Fibroblast of lung (primary cell): ENCODE measurements at places on chromosomes 4 and X. TPM values are rescaled to one million over a fixed set of nuclear protein-coding genes. Genes with fewer than 3 reads are reported as not detected.

GRCh38 chr4:156970501-156971164, 966 bp downstream of the PDGFC start:
- H3K27ac ChIP-seq, result peak overlapping the region; percentile 89
- peaks cover 10% of the 10 kb centered on the region for H3K4me1 ChIP-seq
- no peaks in the 10 kb centered on the region for H3K27me3 ChIP-seq
- peak overlapping the region; percentile 99 for H3K4me3 ChIP-seq
- peak; percentile 57 for DNase-seq

DNA sequence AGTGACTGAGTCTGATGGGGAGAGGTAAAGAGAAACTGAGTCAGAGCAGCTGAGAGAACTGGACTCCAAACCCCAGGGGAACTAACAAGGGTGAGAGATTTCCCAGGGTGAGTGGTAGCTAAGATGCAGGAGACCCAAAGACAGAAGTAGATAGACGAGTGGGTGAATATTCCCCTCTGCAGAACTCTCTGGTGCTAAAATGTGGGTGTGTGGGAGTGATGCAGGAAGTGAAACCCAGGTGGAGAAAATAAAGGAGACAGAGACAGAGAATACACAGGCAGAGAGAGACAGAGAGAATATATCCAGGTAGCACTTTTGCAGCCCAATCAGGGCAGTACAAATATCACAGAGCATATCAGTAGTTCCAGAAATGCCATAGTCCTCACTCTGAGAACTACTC, 212.5 kb upstream of the ZIC3 start:
- no peaks in the 10 kb centered on the region for H3K36me3 ChIP-seq
- no peak overlapping the region for H3K4me3 ChIP-seq
- no peak for DNase-seq
- H3K27me3 ChIP-seq, result no peaks in the 10 kb centered on the region
- H3K4me1 ChIP-seq, result no peaks in the 10 kb centered on the region

MAGEB2 gene
- total RNA-seq, result not detected in 2 replicates

DNA sequence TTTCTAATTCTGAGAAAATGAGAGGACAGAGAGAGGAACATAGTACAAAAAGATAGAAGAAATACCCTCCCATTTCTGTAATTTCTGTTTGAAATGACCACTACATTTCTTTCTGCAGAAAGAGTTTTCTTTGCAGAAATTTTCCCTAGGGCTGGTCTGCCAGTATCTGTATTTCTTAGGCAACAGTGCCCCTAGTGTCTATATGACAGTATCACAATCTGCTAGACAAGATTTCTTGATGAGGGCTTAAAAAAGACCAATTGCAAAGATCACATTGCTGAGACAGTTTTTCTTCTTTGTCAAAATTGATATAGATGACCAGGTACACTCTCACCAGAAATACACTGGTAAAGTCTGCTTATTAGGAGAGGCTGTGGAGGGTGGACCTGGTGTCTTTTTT, 81.0 kb upstream of the ZDHHC15 start:
- no peaks in the 10 kb centered on the region for H3K4me1 ChIP-seq
- H3K36me3 ChIP-seq, result no peaks in the 10 kb centered on the region
- no peak overlapping the region for H3K27ac ChIP-seq
- no peak overlapping the region for H3K4me3 ChIP-seq
- no peaks in the 10 kb centered on the region for H3K27me3 ChIP-seq

GRCh38 chr4:143282211-143282707, 54.4 kb upstream of the GAB1 start:
- no peaks in the 10 kb centered on the region for H3K27me3 ChIP-seq
- peak; percentile 50 for DNase-seq
- H3K4me1 ChIP-seq, result peaks cover 8% of the 10 kb centered on the region
- no peaks in the 10 kb centered on the region for H3K36me3 ChIP-seq
- H3K4me3 ChIP-seq, result no peak overlapping the region

DNA sequence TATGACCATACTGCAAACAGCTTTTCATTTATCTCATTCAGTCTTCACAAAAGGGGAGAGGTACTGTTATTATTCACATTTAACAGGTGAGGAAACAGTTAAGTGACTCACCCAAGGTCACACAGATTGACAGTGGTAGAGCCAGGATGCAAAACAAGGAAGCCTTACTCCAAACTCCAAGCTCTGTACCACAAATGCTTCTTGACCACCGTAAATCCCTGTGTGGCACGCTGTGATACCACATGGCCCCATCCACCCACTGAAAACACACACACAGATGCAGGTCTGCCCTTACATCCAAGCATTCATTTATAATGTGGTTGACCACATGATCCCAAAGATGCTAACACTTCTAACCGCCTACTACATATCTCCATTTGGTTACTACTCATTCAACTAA, 129.5 kb downstream of the TSPAN5 start:
- H3K4me1 ChIP-seq, result peaks cover 2% of the 10 kb centered on the region
- no peak overlapping the region for H3K4me3 ChIP-seq
- no peaks in the 10 kb centered on the region for H3K36me3 ChIP-seq

DNA sequence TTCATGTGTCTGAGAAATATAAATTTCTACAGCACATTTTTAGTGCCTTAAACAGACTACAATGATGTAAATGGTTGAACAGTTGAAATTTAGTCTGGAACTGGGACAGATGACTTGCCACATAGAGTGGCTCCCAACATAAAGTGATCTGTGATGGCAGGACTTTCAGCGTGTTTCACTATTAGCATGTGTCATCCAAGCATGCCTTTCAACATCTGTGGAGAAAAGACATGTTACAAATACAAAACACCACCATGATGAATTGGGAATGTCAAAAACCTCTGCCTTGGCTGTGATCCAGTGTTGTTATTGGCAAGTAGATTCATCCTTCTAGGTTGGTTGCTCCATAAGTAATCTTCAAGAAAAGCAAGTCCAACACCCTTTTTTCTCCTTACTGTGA, 348.7 kb downstream of the MAPK10 start:
- DNase-seq, result peak; percentile 97
- H3K27ac ChIP-seq, result no peak overlapping the region
- H3K4me3 ChIP-seq, result no peak overlapping the region
- H3K27me3 ChIP-seq, result no peaks in the 10 kb centered on the region
- H3K36me3 ChIP-seq, result no peaks in the 10 kb centered on the region

LEF1 gene
- total RNA-seq, result 1.3 and 1.8 TPM in 2 replicates

MAGEA2B gene
- total RNA-seq, result not detected in 2 replicates

KLHL13 gene
- total RNA-seq, result 8.2 and 22.5 TPM in 2 replicates

DNA sequence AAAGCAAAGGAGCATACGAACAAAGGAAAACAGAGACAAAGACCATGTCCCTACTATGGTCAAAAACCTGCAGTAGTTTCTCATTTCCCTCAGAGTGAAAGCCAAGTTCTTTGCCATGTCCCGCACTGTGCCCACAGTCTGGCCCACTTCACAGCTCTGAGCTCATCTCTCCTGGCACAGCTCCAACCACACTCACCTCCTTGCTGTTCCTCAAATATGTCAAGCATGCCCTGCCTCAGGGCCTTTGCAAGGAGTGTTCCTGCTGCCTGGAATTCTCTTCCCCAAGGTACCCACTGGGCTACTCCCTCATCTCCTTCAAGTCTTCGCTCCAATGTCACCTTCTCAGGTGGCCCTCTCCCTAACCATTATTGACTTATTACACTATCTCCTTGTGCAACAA, 72.1 kb downstream of the COX18 start:
- no peaks in the 10 kb centered on the region for H3K27me3 ChIP-seq
- H3K4me1 ChIP-seq, result no peaks in the 10 kb centered on the region
- DNase-seq, result peak; percentile 64
- no peaks in the 10 kb centered on the region for H3K36me3 ChIP-seq
- no peak overlapping the region for H3K27ac ChIP-seq

- H3K4me3 ChIP-seq, result no peak overlapping the region
- no peaks in the 10 kb centered on the region for H3K36me3 ChIP-seq
- H3K27ac ChIP-seq, result no peak overlapping the region
- peak; percentile 8 for DNase-seq
Measured at GRCh38 chrX:96837808-96838207, 45.9 kb upstream of the RPA4 start.

- H3K36me3 ChIP-seq, result no peaks in the 10 kb centered on the region
- no peak overlapping the region for H3K4me3 ChIP-seq
- no peaks in the 10 kb centered on the region for H3K27me3 ChIP-seq
- peak; percentile 47 for DNase-seq
Measured at GRCh38 chr4:137700072-137700471, 167.8 kb upstream of the PCDH18 start.

DNA sequence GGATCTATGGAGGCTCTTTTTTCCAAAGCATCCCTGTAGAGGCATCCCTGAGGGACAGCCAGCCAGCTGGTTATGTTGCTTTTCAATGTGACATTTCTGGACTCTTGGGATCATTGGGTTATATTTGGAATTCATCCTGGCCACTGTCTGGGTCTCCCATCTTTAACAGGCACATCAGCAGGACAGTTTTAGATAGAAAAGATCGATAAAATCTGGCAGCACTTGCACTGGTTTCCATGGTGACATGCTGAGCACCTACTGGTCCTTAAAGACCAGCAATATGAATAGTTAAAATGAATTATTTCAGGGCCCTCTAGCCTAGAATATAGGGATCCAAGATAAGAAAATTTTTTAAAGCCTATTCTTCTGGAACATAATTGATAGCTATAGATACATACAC, 151.6 kb downstream of the KDR start:
- H3K4me3 ChIP-seq, result no peak overlapping the region
- DNase-seq, result no peak
- H3K27ac ChIP-seq, result no peak overlapping the region
- H3K27me3 ChIP-seq, result no peaks in the 10 kb centered on the region

FAM241A gene
- 0.51 and 1.2 TPM in 2 replicates for total RNA-seq

DNA sequence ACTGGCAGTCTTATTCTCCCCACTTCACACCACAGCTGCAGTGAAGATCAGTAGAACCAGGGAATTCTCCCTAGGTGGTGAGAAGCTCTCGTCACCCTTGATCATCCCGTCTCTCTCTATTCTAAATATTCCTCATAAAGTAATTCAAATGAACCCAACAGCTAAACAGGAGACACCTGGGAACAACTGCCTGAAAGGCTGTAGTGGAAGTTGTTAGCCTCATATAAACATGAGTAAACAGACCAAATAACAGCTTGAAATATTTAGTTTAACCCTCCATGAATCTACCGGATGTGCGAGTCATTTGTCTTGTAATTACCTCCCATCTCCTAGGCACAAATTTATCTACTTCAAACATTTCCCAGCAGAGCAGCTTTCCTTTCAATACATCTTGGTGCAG, 30.4 kb upstream of the APELA start:
- no peak for DNase-seq
- no peaks in the 10 kb centered on the region for H3K27me3 ChIP-seq

GRCh38 chr4:126223784-126224407, 909.1 kb downstream of the FAT4 start:
- H3K4me1 ChIP-seq, result no peaks in the 10 kb centered on the region
- H3K27ac ChIP-seq, result no peak overlapping the region
- H3K4me3 ChIP-seq, result no peak overlapping the region
- no peaks in the 10 kb centered on the region for H3K36me3 ChIP-seq
- no peaks in the 10 kb centered on the region for H3K27me3 ChIP-seq

DNA sequence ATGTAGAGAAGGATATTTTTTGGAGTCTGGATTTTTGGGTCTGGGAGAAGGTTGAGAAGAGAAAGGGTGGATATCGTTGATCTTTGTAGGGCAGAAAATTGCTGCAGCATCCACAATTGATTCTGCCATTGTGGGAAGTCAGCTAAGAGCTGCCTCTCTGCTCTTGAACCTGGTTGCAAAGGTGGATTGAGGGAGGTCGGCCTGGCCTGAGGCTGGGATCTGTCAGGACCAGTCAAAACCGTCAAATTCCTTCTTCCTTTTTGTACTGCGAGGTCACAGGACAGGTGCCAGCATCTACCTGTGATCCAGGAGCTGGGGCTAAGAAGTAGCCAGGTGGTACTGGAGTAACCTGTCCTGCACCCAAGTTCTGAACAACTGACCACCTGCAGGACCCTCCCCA, 93.7 kb downstream of the SHOX start:
- H3K27me3 ChIP-seq, result no peaks in the 10 kb centered on the region
- DNase-seq, result no peak
- no peaks in the 10 kb centered on the region for H3K4me1 ChIP-seq
- no peaks in the 10 kb centered on the region for H3K36me3 ChIP-seq
- H3K27ac ChIP-seq, result no peak overlapping the region

- no peak overlapping the region for H3K4me3 ChIP-seq
- H3K4me1 ChIP-seq, result no peaks in the 10 kb centered on the region
- DNase-seq, result no peak
- H3K36me3 ChIP-seq, result no peaks in the 10 kb centered on the region
- no peak overlapping the region for H3K27ac ChIP-seq
Measured at GRCh38 chr4:67236318-67236717, 309.0 kb downstream of the CENPC start.

GRCh38 chr4:160450876-160451275, 1348.0 kb downstream of the RAPGEF2 start:
- no peaks in the 10 kb centered on the region for H3K4me1 ChIP-seq
- H3K27ac ChIP-seq, result no peak overlapping the region
- H3K27me3 ChIP-seq, result no peaks in the 10 kb centered on the region
- no peaks in the 10 kb centered on the region for H3K36me3 ChIP-seq
- no peak overlapping the region for H3K4me3 ChIP-seq

DNA sequence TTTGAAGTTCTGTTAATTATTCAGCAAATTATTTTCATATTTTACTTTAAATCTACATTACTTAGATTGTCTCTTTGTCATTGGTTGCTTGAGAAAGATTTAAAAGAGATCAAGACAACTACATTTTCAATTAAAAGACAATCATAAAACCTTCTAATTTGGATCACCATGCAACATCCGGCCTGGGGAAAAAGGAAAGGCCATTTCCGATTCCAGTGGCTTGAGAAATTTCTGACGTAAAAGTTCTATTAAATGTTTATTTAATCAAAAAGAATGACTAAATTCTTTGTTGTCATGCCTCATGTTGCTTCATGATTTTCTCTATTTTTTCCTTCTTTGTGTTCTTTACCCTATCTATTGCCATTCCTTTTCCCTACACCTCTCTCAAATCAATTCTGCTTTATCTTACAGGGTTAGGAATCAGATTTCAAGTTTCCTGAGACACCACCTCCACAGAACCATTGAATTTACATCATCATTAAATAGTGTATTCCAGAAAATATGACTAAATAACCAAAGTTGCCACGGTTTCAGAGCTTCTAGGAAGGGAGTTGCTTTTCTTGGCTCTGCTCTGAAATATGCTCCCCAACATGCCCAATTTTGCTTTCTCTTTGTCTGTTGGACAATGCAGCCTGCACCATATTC, 124.6 kb upstream of the ACSL4 start:
- no peaks in the 10 kb centered on the region for H3K4me1 ChIP-seq
- DNase-seq, result peak; percentile 78
- H3K4me3 ChIP-seq, result no peak overlapping the region
- H3K27me3 ChIP-seq, result no peaks in the 10 kb centered on the region

GRCh38 chr4:153081693-153082092, 122.5 kb upstream of the TRIM2 start:
- H3K4me1 ChIP-seq, result no peaks in the 10 kb centered on the region
- H3K27ac ChIP-seq, result no peak overlapping the region
- DNase-seq, result no peak
- no peaks in the 10 kb centered on the region for H3K36me3 ChIP-seq

NSG1 gene
- total RNA-seq, result under 0.01 and 0.17 TPM in 2 replicates

GRCh38 chr4:159177265-159178150, 74.6 kb downstream of the RAPGEF2 start:
- no peak for DNase-seq
- H3K27ac ChIP-seq, result no peak overlapping the region
- no peaks in the 10 kb centered on the region for H3K36me3 ChIP-seq
- H3K4me3 ChIP-seq, result no peak overlapping the region
- H3K4me1 ChIP-seq, result peaks cover 4% of the 10 kb centered on the region
- no peaks in the 10 kb centered on the region for H3K27me3 ChIP-seq

GRCh38 chrX:140756941-140757340, 47.4 kb downstream of the LINC00632 start:
- H3K4me3 ChIP-seq, result no peak overlapping the region
- H3K36me3 ChIP-seq, result no peaks in the 10 kb centered on the region
- DNase-seq, result no peak
